Stimulated activated CD4-positive, alpha-beta T cell treated with anti-CD3 and anti-CD28 coated beads, Interleukin-15, amount 100 ng/mL, for 48 hours (primary cell): ENCODE measurements at places on chromosomes 3 and 15.
A peak's percentile ranks its signal among the peaks of the same experiment; 100 is the strongest.

DNA sequence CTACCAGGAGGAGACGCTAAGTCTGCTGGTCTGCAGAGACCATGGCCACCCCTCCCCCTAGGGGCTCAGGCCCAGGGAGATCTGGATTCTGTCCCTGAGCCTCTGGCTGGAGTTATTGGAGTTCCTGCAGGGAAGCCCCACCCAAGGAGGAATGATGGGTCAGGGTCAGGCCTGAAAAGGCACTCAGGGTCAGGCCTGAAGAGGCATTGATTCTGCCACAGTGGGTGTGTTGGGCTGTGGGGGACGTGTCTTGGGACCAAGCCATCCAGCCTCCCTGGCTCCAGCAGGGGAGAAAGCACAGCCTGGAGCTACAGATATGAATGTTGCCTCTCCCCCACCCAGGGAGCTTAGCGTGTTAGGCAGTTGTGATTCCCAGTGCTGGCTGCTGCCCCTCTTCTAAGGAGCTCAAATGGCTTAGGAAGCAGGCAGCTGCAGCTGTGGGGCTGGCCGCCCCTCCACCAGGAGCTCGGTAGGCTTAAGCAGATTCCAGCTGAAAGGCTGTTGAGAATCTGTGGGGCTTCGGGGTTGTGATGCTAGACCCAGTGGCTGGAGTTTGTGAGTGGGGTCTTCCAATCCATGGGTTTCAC lies 176.7 kb downstream of the CHL1 start:
- no peak for DNase-seq

- no peak for DNase-seq
These were observed 30.7 kb downstream of the EIF4E3 start for GRCh38 chr3:71694358-71694999.

DNA sequence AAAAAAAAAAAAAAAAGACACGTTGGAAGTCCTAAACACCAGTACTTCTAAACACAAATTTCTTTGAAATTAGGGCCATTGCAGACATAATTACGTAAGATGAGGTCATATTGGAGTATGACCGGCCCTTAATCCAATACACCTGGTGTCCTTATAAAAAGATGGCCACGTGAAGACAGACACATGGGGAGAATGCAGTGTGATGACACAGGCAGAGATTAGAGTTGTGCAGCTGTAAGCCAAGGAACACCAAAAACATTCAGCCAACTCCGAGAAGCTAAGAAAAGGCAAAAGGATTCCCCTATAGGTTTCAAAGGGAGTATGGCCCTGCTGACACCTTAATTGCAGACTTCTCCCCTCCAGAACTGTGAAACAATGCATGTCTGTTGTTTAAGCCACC lies 379.0 kb upstream of the PDZRN3 start:
- DNase-seq: no peak

- DNase-seq: no peak
These were observed 52.7 kb downstream of the OTOL1 start for GRCh38 chr3:161549261-161549660.

- DNase-seq: no peak
These were observed 31.0 kb downstream of the CPN2 start for GRCh38 chr3:194320100-194320499.

GRCh38 chr15:73273181-73274002 lies 95.4 kb downstream of the HCN4 start:
- DNase-seq: peak; percentile 19

DNA sequence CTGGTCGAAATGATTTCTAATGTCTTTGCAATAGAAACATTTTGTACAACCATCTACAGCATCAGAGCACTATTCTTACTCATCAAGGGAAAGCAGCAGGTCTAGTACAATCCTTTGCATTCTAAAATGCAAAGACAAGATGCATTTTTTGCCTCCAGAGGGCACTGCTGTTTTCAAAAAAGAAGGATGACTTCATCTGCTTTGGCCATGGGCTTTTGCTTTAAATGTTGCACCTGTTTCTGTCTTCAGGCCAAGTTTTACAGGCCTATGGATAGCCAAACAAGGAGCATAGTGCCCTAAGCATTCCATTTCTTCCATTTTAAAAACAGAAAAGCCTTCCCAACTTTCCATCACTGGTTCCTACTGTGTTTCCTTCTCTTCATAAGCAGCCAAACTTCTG lies 3.4 kb downstream of the PARP9 start:
- peak; percentile 11 for DNase-seq

- DNase-seq: no peak
These were observed 45.5 kb downstream of the PCSK6 start for GRCh38 chr15:101444015-101444414.

DNA sequence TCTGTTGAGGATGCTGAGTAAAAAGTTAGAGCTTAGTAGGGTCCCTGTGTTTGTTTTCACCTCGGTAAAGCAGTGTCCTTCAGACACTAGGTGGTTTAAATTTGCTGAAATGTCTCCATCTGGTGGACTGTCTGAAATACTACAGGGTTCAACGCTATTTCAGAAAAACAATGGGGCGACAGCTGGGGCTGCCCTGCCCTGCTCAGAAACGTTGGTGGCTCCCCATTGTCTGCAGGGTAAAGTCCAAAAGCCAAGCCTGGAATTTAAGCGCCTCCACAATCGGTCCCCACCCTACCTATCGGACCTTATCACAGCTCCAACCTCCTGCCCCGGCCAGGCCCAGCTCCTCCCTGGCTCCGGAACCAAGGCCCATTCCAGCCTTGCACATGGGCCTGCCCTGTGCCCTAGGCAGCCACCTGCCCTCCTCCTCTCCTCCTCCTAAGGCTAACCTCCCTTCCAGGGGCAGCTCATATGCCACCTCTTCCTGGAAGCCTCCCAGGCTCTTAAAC lies 4.3 kb upstream of the TSEN2 start:
- no peak for DNase-seq

GRCh38 chr3:136957751-136958288 lies at the start of gene IL20RB:
Gene IL20RB, plus strand, starts transcription at chr3:136957983. Its CDS starts 131 bp downstream, at chr3:136958114.
- no peak for DNase-seq

DNA sequence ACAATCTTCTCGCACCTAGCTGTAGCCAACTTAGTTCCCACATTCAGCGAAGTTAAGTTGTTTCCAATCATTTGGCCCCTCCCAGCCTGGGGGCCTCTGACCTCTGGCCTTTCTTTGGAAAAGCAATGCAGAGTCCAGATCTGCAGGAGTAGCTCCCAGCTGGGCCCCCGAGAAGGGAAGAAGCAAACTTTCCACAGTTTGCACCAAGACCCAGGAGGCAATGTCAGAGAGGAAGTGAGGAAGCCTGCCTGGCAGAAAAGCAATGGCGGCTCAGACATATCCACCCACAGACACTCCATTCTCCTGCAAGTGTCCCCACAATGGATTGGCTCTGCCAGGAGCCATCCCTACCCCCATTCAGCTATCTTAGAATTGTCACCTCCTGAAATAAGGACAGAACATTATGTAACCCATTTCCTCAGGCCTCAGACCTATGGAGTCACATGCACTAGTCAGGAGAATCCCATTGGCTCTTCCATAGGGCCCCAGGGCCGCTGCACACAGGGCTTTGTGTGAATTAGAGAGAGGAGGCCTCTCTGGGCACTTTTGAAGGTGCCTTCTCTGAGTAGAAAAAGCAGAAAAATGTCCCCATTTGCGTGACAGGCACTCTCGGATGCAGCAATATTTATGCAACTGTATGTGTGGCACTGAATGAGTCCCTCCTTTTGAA lies 3.0 kb upstream of the BUB1B start:
- no peak for DNase-seq

GRCh38 chr15:37368961-37369360 lies 268.6 kb upstream of the MEIS2 start:
- no peak for DNase-seq

DNA sequence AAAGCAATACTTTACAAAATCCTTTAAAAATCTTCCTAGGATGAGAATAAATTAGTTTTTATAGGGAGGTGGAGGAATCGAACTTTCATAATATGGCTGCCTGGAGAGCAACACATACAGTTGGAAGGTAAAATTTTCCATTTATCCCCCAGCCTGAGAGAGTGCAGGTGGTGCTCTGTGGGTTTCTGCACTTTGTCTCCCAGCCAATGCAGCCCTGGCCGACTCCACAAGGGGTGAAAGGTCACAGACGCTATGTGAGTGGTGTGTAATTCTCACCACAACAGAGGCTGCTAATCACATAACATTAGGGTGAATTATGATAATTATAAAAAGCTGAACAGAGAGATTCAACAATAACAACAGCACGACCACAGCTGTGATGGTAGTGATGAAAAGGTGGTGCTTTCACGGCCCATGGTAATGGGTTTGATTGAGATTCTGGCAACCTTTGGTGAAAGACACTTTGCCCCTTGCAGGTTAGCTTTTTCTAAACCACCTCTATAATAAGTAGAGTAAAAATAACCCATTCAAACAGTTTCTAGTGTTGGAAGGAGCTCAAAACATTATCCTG lies 30.1 kb upstream of the NANOGP8 start:
- no peak for DNase-seq
